ENCODE measurements at places on chromosomes 2 and 18.

DNA sequence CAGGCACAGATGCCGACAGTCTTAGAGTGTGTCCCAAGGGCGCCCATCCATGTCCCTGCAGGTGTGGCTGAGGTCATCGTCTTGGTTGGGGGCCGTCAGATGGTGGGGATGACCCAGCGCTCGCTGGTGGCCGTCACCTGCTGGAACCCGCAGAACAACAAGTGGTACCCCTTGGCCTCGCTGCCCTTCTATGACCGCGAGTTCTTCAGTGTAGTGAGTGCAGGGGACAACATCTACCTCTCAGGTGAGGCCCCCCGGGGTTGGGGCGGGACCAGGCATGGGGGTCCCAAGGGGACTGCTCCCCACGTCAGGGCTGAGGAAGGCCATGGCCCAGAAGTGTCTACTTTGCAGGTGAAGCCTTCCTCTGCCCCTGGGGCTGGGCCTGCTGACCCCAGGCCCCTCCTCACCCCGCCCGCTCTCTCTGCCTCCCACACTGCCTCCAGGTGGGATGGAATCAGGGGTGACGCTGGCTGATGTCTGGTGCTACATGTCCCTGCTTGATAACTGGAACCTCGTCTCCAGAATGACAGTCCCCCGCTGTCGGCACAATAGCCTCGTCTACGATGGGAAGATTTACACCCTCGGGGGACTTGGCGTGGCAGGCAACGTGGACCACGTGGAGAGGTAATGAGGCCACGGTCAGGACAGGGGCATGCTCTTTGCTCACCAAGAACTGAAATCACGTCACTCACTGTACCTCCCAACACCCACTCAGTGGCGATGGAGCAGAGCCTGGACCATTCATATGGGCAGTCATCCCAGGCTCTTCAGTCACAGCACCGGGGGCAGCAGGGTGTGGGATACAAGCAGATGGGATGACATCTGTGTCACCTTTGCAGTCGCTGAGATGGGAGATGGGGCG is 230.8 kb downstream of the ATAD2B start:
- no peak for DNase-seq

DNA sequence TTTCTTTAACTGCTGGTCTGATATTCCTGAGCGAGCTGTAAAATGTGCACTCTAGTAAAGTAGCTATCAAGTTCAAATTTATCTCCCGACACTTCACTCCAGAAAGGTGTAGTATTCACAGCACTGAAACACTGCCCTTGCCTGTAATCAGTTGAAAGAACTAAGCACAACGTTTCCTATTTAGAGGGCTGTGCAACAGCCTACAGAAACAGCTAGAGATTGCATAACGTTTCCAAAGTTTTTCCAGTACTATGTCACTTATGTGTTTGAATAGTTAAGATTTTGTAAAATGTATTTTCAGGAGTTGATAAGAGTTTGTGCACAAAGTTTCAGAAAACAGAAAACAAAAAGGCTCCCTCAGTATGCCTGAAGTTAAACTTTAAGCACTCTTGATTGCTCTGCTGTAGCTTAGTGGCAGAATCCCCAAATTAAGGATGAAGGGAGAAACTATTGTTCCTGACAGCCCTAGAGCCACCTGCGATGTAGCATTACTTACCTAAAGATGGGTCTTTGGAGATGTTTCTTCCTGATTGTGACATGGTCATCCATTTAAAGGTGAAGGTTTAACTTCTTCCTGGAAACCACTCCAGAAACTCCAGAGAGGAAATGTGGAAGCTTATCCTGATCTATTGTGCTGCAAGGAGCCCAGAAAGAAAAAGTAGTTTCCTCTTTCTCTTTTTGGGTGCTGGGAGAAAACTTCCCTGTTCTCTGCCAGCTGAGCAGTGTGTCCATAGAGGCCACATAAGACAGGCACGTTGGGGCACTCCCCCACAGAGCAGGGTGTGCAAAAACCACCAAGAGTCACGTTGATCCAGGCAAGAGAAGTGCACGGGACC is 536 bp downstream of the PDE1A start:
- DNase-seq: no peak

DNA sequence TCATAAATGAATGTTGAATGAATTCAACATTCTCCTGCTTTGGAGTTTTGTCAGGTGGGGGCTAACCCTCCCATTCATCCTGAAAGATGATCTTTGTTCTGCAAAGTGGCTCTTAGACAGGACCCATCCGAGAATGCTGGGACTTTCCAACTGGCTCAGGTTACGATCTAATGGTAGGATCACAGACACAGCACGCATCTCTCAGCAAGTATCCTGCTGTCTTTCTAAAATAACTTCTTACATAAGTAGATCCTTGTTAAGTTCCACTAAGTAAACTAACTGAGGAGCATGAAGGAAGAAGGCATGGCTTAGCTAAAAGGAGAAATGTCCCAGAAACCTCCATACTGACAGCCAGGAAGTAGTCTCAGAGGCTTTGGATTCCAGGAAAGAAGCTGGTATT is 23.7 kb downstream of the CYP27A1 start:
- DNase-seq: no peak

DNA sequence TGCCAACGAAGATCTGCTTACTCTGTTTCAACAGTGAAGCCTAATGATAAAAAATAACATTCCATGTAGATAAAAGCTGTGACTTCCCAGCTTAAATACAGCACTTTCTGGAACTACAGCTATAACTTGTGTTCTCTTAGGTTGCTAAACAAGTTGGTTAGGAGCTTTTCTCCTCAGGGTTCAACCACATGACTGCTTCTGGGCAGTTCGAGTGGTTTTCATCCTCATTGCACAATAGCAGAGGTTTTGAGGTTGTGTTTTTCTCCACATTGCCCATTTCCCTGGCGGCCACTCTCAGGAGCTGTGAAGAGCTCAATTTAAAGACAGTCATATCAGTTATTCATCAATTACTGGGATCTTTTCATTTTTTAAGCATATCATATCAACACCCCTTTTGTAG is 102.2 kb upstream of the CYP1B1 start:
- DNase-seq: no peak

GRCh38 chr2:69287544-69287943 is 99.5 kb downstream of the GFPT1 start:
- no peak for DNase-seq

DNA sequence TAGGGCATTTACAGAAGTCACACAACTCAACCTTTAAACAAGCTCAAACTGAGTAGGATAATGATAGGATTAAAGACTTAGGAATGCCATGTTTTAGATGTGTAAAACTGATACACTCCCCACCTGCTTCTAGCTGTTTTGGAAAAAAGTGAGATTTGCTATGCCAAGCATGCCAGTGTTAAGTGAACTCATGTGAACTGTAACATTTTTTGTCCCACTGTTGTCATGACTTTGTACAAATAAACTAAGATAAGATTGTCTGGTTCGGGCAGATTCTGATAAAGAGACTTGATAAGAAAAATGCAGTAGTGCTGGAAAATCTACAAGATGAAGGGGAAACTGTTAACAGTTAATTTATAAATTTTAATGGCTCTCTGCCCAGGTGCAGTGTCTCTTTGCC is 66.5 kb downstream of the GLS start:
- no peak for DNase-seq

DNA sequence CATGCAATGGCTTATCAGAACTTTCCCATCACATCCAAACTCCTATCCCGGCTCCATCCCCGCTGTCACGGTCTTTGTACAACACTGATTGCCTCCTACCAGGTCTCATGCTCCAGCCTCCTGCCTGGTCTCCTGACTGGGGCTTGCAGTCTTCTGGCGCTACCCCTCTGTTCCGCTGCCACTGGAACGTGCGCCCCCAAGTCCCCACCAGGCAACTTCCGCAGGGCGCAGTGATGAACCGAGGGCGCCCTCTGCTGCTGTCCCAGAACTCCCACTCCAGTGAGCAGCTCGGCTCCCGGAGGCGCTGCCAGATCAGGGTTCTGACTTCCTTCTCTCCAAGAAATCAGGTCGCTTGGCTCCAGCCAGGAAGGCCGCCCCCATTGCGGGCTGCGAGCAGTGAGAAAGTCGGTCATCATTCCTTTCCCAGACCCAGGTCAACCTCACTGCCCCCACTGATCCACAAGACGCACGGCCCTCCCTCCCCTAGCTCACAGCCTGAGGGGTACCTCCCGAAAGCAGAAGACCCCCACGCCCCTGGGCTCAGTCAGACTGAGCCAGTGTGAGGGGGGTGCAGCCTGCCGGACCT is 43.9 kb upstream of the RAB11FIP5 start:
- no peak for DNase-seq

DNA sequence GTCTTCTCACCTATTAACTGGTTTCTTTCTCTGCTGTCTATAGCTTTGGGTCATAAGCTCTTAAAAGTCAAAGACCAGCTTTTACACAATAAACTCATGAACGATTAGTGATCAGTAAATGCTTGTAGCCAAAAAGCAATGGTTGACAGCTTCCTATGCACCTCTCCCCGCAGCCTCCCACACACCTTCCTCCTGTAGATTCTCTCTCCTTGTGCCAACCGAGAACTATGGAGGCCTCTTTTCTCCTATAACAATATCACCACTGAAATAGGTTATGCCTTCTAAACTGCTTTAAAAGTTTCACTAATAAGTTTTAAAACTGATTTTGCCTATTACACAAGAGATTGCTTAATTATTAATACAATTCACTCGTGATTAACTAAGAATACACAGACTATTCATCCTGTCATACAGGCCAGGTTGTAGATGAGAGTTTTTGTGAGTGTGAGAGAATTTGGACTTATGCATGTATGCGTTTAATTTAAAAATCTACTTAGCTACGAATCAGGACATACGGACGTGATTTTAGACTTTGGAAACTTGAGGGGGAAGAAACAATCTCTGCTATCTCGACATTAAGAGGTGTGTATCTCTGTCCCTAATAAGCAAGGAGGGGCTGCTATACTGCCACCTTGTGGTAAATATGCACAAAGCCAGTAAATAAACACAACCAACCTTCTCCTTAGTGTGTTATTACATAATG is 229.1 kb upstream of the RBBP8 start:
- DNase-seq: no peak

DNA sequence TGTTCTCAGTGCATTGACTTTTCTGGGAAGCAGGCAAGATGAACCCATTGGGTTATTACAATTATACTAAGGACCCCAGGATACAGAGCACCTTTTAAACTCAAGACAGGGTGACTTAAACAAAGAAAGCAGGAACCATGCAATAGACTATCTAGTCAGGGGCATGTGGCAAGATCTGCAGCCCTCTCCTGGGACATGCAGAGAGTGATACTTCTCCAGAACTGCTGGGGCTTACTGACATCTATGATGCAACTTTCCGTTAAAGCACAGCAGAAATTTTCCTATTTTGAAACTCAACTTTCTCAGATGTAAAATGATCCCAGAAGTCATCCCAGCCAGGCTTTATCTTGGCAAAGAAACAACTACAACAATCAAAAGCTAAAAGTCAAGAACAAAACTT is 162.2 kb upstream of the HNMT start:
- no peak for DNase-seq

DNA sequence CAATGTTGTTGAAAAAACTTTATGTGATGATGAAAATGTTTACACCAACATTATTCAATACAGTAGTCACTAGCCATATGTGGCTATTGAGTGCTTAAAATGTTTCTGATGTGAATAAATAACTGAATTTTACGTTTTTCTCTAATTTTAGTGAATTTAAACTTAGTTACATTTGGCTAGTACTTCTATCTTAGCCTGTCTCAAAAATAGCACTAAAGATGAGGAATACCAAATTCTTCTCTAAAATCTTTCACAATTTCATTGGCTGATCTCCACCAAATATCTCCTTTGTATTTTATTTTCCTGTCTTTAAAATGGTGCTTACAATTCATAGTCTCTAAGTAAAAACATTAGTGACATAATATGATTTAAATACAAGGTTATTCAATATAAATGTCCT is 83.7 kb upstream of the RND3 start:
- no peak for DNase-seq

DNA sequence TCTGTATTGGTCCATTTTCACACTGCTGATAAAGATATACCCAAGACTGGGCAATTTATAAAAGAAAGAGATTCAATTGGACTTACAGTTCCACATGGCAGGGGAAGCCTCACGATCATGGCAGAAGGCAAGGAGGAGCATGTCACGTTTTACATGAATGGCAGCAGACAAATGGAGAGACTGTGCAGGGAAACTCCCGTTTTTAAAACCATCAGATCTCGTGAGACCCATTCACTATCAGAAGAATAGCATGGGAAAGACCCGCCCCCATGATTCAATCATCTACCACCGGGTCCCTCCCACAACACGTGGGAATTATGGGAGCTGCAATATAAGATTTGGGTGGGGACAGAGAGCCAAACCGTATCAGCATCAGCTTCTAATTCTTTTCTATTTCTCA is 217.0 kb downstream of the ANAPC1 start:
- no peak for DNase-seq

DNA sequence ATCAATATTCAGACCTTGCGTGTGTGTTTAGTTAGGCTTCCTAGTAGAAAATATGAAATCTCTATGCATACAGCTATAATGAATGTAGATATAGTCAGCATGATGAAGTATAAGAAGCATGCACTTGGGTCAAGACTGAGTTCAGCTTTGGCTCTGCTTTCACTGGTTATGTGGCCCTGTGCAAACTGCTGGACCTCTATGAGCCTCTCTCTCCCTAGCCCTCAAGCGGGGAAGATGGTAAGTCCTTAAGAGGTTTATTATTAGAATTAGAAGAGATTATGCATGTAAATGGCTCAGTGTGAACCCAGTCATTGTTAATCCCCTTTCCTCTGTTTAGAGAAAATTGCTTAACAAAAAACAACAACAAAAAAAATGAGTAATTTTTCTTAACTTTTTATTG is 178.8 kb upstream of the NXPH2 start:
- no peak for DNase-seq

- no peak for DNase-seq
Measured at GRCh38 chr2:38627391-38627790, 24.7 kb upstream of the HNRNPLL start.

DNA sequence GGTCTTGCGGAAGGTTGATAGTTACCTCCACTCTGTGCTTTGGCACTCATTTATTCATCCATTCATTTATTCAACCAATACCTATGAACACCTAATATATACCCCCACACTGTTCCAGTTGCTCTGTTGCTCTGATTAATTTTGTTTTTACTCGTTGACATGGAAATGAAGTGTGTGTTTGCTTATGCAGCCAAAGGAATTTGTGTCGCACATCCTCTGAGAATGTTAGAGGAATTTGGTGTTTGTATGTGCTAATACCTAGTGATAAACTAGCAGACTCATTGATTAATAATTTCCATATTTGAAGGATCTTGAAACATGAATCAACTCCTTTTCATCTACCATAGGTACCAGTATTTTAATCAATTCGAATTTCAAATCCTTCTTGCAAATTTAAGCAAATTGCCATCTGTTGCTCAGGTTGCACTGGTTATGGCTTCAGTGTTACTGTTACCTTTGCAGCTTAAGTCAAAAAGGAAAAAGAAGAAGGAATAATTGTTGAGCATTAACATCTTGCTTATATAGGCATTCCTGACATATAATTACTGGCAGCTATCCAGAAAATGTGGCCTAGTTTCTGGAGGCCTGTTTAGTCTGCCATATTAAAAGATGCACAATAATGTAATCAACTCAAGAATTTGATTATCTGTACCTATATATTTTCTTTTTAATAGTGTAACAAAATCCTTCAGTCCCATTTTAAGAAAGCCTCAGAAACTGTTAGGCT is 25.7 kb upstream of the CRIM1 start:
- DNase-seq: no peak
